Activated naive CD4-positive, alpha-beta T cell (primary cell): ENCODE measurements at places on chromosomes 1 and 21.

DNA sequence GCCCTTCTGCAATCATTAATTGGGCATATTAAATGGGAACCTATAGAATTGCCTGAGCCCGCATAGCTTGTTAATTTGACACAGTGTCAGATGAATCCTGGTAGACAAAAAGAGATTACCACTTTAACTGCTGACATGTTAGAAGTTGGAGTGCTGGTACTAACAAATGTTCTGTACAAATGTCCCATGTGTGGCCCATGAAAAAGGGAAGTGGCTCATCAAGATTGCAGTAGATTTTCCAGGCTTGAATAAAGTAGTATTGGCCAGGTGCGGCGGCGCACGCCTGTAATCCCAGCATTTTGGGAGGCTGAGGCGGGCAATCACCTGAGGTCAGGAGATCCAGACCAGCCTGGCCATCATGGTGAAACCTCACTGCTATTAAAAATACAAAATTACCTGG lies 45.6 kb downstream of the GNPAT start:
- DNase-seq = no peak

DNA sequence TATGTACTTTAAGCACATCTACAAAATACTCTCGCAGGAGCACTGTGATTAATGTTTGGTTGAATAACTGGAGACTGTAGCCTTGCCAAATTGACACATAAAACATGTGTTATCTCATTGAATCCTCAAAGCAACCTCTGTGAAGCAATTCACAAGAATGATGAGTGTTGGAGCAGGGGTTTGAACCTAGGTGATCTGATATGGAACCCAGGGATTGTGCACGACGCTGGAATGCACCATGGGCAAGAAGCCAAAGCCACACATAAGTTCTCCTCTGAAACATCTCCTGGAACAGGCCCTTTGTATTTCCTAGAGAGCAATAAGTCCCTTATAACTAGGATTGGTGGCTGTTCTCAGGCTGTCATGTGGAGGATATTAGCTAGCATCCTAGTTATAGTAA lies 124.6 kb upstream of the IVNS1ABP start:
- no peak for DNase-seq

GRCh38 chr1:192552760-192553191 lies 22.8 kb upstream of the RGS1 start:
- no peak for DNase-seq

DNA sequence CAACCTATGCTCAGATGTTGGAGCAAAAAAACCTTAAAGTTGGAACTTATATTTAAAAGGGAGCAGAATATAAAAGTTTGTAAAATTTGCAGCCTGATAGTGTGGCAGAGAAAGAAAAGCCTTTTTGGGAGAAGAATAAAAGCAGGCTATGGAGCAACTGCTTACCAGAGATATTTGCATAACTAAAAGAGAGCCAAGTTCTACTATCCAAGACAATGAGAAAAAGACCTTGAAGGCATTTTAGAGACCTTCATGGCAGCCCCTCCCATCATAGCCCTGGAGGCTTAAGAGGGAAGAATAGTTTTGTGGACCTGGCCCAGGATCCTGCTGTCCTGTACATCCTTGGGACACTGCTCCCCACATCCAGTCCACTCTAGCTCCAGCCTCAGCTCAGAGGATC lies 312.5 kb upstream of the ZRANB2 start:
- DNase-seq = no peak

- DNase-seq = no peak
These were observed 152.2 kb downstream of the CLEC20A start for GRCh38 chr1:178344513-178345091.

DNA sequence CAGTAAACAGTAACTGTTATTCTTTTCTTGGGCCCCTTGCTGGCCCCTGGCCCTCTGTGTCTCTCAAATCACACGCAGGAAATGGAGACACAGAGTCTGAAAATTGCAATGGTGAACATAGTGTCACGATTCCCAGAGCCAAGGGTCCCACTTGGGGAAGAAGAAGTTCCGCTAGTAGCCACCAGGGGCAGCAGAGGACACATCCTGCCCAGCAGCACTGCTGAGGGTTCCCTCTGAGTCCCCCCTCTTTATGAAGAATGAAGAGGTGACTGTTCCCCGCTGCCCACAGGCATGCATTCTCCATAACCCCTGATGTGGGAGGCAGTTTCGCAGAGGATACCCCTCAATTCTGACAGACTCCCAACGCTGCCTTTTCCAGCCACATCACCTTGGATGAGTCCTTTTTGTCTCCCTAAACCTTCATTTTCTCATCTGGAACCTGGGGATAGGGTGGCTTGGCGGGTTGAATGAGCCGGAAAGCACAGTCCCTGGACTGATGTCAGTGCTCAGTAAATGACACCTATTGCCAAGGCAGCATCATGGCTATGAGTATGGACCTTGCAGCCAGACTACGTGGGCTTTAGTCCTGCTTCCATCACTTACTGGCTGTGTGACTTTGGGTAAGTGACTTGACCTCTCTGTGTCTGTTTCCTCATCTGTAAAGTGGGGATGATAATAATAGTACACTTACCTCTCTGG lies 238.0 kb upstream of the TMEM51 start:
- DNase-seq = no peak
